ENCODE measurements at places on chromosomes 3 and 15.

DNA sequence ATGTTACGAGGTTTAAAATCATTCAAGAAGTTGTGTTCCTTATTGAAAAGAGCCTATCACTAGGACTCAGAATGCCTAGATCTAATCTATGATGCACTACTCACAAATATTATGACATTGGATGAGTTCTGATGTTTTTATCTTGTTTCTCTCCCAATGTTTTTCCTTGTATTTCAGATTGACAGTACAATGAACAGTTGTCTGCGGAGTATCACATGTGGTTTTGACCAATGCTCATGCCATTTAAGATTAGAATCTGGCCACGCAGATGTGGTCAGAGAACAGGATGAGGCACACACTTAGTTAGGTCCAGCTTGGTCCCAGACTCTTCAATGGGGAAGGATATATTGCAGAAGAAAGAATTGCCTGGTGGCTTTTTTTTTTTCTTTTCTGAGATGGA is 25.6 kb upstream of the CCDC50 start:
- no peak for DNase-seq

DNA sequence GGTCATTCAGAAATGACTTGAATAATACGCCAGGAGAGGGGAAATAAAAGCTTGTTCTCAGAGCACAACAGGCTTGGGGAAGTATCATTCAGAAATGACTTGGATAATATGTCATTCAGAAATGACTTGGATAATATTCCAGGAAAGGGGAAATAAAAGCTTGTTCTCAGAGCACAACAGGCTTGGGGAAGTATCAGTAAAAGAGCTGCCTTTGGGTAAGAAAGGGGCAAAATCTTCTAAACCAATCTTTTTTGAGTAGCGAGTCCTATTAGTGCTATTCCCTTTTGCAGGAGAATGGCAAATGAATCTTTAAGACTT is 20.9 kb downstream of the GABRR3 start:
- DNase-seq = no peak

DNA sequence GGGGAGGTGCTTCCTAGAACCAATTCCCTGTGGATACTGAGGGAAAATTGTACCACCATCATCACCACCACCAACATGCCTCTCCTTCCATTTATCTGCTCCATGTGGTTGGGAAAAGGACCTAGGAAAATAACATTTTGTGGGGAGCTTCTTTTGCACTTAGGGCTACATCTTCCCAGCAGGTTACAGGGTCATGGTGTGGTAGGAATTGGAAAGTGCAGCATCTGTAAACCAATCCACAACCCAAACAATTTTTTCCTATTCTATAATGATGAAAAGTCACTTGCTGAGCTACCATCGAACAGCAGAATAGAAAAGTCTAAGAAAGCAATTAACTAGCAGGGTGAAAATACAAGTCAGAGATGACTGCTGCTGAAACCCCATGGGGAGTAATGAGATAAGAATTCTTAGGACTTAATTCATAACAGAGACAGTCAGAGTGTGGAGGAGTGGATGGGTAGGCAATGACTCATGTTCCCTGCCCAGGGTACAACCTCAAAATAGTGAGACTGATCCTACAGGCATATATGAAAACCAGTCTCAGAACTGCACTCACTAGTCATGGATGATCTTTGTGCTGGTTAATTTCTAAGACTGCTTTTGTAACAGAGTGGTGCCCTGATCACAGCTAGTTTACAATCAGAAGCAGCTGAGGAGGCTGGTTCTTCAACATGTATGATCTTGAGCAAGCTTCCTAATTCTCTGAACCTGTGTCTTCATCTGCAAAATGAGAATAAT is 38.1 kb upstream of the LEKR1 start:
- DNase-seq = no peak

DNA sequence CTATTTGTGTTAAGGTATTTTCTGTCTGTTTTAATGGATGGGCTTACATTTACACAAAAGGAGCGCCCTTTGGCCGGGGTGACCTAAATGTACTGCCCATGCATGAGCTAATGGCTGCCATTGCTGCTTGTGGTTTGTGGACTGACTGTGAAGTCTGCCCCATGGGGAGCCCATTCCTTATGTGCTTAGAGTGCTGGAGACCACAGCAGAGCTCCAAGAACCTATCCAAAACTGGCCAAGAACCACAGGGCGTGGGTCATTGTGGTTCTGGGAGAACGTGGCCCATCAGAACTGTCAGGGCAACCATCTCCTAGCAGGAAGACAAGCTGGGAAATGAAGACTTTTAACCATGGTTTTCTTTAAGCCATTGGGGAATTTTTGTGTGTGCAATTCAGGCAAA is 105.3 kb downstream of the CHDH start:
- no peak for DNase-seq

- DNase-seq = no peak
Observed at GRCh38 chr3:61564395-61565059, 3.2 kb downstream of the PTPRG start.

- no peak for DNase-seq
Observed at GRCh38 chr3:179304605-179305004, 18.2 kb upstream of the ZNF639 start.

DNA sequence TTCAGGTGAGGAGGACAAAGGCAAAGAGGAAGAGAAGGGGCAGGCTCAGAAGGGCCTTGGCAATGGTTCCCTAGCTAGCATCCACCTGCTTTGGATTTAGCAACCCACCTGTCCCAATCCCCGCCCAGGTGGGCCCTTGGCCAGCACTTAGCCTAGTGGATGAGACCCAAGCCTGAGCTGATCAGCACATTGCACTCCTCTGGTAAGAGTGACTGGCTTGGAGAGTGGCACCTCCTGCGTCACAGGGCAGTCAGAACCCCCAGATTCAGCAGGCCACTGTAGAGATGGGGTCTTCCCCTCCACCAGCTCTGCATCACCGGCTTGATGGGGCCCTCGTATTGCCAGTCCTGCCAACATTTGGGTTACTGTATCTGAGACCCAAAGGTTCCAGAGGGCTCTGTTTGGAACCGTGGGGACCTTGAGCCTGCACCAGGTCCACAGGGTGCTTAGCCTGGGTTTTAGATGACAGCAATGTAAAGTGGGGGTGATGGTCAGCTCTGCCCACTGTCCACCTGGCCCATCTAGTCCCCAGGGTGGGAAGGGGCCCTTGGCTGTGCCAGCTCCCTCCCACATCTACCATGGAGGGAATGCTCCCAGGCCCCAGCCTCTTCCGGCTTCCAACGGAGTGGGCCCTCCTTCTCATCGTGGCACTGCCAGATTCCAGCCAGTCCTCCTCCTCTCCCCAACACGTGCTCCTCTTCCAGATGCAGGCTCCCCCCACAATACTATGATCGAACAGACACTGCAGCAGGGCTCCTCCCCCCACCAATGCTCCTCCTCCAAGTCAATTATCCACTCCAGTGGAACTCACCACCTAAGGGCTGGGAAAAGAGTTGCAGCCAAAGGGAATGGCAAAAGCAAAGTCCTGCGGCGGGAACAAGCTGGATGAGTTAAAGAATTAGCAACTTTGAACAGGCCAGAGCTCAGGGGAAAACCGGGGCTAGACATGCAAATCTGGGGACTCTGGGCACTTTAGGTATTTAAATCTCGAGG is 45.7 kb downstream of the LHFPL4 start:
- DNase-seq = no peak

All from CMK (cell line).